Mesenteric fat pad (tissue), 1 donor: ENCODE measurements at places on chromosomes 6 and 20. TPM values are rescaled to one million over a fixed set of nuclear protein-coding genes. Genes with fewer than 3 reads are reported as not detected.

The EYA4 gene
- 1.0 TPM for total RNA-seq

The TINAG gene
- not detected for total RNA-seq

The ELOVL5 gene
- 392 TPM for total RNA-seq

DNA sequence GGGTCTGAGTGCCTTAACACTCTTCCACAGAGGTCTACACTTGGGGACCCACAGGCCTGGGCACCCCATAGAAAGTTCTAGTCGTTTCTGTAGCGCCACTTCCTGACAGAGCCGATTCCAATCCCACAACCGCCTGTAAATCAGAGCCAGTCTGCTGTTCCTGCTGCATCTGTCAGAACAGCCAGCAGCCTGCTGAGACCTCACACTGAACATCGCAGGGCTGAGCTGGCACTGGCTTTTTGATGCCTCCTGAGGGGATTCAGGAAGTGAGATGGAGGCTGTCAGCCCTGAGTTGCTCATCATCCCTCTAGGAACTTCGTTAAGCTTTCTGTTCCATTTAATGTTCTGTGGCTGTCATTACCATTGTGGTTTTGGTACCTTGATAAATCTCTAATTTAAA, 48.9 kb downstream of the DCBLD1 start:
- DNase-seq = no peak

DNA sequence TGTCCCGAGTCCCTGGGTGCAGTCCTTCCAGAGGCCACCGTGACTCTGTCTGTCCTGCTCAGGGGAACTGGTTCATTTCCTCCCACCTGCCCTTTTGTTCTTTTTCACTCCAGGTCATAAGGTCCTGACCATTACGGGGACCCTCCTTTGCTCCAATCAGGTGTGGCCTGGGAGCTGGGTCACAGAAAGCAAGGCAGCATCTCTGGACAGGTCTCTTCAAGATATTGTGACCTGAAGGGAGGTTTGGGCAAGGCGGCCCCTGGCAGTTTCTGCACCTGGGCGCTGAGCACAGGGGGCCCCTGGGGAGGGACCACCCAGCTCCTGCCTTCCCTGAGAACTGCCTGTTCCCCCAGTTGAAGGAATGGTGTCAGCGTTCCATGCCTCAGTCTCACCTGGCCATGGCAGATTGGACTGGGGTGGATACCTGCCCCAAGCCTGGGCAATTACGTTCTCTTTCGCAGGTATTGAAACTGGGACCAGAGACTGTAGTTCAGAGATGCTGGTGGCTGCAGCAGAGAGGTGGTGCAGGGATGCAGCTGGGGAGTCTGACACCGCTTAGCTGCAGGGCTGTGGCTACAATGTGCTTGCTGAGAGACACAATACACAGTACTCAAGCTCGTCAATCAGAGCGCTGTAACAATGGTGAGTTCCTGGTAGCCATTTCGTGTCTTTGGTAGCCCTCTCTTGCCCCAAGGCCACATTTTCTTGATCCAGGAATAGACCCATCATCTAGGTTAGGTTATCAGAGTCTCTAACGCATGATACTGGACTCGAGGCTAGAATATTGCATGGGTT, 15.6 kb upstream of the NELFCD start:
- no peak for DNase-seq

DNA sequence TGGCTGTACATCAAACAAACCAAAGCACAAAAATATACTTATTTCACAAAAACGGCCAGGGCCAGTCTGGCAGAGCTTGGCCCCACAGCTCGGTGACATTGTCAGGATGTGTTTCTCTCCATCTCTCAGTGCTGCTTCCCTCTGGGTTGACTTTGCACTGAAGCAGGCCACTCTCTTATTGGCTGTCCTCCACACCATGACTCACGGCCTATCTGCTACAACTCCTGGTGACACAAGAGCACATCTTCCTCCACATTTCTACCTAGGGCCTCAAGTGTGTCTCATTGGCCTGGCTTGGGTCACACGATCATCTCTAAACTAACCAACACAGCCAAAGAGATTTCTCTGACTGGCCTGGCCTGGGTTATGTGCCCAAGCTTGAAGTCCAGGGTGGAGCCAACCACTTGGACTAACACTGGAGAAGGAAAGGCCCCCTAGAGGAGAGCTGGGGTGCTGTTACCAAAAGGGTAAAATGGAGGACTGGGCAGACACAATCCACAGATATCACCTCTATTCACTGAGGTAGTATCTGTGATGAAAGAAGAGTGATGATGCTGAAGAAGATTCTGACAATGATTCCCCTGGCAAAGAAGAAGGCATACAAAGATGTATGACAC, 159.8 kb upstream of the TSHZ2 start:
- no peak for DNase-seq

The XKR7 gene
- total RNA-seq = not detected

The HCRTR2 gene
- total RNA-seq = not detected

GRCh38 chr20:31691646-31692275, 30.9 kb downstream of the BCL2L1 start:
- no peak for DNase-seq
